ENCODE measurements at places on chromosomes 7 and 10.

GRCh38 chr7:50212666-50213621, 91.6 kb upstream of the IKZF1 start:
- DNase-seq = no peak

- DNase-seq = peak; percentile 91
Observed at GRCh38 chr10:77685432-77685831, 47.8 kb upstream of the KCNMA1 start.

DNA sequence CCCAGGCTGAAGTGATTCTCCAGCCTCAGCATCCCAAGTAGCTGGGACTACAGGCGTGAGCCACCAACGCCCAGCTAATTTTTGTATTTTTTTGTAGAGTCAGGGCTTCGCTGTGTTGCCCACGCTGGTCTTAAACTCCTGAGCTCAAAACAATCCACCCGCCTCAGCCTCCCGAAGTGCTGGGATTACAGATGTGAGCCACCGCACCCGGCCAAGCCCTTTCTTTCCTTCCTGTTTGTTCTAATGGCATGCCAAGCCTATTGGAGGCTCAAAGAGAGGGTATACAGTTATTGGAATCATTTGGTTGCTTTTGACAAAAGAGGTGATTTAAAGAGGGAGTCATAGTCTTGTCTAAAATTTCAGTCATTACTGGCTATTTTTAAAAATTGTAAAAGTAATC, 46.0 kb upstream of the TRIM8 start:
- no peak for DNase-seq

DNA sequence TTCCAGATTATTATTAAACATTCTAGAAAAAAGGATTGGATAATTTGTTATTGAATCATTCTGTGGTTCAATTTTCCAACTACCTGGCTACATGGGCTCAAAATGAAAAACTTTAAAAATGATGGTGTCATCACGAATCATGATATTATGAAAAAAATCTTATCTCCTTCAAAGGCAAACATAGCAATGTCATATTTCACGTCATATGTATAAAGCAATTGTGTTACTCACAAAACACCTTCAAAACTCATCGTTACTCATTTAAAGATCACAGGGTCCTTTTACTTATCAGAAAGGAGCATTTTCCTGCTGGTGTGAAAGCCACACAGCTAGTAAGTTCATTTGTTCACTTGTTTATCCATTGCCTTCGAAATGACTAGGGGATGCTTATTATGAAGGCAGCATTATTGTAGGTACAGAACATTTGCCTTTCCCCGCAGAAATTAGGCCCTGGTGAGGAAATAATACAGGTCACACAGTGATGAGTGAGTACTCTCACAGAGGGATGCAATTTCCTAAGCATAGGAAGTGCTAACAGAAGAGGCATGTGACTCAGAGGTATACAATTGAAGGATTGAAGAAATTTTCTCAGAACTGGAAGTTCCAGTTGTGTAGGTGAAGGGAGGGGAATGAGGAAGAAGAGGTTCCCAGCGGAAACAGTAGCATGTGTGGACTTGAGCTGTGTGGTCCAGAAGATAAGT, 478.7 kb downstream of the INHBA start:
- no peak for DNase-seq

DNA sequence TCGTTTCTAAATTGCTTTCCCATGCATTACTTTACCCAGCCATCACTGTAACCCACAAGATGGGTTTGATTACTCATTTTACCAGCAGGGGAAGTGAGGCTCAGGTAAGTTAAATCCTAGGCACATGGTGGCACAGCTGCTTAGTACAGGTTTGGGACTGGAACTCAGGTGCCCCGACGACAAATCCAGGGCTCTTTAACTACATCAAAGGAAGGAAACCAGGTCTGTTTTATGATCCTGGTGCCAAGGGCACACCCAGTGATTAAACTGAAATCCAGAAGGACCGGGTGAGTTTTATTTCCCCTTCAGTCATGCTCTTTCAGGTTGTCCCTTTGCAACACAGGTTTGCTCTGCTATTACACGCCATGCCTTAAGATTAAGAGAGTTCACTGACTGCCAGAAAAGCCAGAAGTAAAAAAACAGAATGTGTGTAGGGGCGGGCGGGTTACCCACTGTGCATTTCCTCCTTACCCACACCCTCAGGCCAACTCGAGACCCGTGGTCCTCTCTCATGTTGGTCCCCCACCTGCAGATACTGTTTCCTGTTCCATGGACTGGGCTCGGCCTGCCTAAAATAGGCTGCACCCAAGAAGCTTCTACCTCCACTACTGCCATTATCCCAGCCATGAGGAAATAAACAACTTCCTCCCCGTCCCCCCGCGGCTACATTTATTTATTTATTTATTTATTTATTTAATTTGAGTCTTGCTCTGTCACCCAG, 55.1 kb upstream of the KDM7A start:
- no peak for DNase-seq

GRCh38 chr10:131681122-131681521, 219.7 kb upstream of the PPP2R2D start:
- no peak for DNase-seq

Data from NCI-H345 (cell line).